CD4-positive, alpha-beta T cell treated with Interleukin-12 subunit alpha and Interleukin-12 subunit beta, for 1 hour (primary cell): ENCODE measurements at places on chromosomes 5 and 9.

GRCh38 chr9:104173067-104173466 is 79.0 kb downstream of the SMC2 start:
- DNase-seq: no peak

GRCh38 chr9:591292-591691 is 250.2 kb upstream of the DMRT1 start:
- no peak for DNase-seq

DNA sequence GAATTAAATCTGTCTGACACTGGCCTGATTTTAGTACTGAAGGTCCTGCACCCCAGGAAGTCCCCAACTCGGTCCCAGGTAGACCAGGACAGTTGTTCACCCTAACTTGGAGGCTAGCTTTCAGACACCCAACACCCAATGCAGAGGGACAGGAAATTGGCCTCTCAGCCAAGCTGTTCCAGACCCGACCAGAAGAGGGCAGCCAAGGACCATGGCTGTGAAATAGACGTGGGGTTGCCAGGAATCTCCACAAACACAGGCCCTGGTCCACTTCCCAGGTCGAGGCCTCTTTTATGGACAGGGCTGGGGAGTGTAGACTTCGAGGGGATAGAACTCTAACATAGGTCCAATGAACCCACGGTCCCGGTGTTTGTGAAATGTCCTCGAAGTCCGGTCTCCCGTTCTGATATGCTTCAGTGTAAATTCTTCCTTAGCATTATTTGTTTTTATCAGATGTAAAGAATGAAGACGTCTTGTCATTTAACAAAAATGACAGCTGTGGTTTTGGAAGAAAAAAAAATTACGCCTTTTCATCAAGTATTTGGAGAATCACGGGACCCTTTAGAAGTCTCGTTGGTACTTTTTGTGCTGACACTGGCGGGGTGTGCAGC is 260.3 kb upstream of the ADAMTS16 start:
- peak; percentile 3 for DNase-seq

GRCh38 chr5:122237906-122238305 is 74.1 kb upstream of the SNCAIP start:
- DNase-seq: no peak

DNA sequence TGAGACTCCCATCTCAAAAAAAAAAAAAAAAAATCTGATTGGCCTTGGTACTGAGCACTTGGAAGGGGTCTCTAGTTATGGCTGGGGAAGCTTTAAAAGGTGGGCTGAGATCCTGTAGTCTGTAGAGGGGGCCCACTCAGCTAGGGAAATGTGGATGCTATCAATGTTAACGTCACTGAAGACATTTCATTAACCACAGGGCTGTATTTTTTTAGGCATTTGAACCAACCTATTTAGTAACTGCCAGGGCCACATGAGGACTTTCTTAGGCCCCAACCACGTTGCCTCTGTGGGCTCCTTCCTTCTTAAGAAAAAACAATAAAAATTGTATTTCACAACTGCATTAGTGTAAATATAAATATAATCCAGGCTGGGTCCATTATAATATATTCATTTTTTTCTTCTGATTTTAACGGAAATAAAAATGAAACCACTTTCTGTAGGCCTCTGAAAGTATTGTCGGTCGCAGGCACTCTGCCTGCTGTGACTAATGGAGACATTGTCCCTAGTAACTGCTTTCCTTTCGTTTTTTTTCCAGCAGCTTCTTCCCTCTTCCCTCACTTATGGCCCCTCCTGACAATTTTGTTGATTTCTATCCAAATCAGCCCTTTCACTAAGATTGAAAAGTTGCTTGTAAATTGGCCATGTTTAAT is 71.6 kb downstream of the GCNT1 start:
- DNase-seq: no peak

GRCh38 chr9:70924895-70925547 is 196.4 kb downstream of the TRPM3 start:
- peak; percentile 8 for DNase-seq

DNA sequence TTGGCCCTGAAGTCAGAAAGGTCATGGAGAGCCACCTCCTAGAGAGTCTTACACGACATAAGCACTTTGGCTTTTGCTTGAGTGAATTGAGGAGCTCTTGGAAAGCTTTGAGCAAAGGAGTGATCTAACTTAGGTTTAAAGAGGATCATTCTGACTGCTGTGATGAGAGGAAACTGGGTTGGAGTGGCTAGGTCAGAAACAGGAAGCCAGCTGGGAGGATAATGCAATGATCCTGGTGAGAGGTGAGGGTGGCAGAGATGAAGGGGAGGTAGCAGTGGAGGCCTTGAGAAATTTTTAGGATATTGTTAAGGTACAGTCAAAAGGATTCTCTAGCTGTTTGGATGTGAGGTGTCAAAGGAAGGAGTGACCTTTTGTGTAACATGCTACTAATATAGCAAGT is 32.2 kb upstream of the ROPN1L start:
- no peak for DNase-seq

- no peak for DNase-seq
These were observed 71.1 kb upstream of the NFIL3 start for GRCh38 chr9:91494751-91495150.

DNA sequence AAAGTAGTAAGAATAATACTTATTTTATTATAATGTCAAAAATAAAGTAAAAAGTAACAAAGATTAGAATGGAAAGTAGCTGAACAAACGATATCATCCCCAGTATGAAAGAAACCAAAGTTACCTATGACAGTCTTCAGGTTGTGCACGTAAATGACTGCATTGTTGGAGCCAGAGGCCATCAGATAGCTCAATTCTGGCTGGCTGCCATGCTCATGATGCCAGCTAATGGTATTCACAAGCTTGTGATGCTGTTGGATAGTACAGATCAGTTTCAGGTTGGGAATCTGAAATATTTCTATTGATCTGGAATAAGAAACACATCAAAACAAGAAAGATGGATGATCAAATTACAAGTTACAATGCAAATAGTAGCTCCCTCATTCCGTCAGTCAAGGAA is 21.1 kb downstream of the GEMIN5 start:
- DNase-seq: no peak

DNA sequence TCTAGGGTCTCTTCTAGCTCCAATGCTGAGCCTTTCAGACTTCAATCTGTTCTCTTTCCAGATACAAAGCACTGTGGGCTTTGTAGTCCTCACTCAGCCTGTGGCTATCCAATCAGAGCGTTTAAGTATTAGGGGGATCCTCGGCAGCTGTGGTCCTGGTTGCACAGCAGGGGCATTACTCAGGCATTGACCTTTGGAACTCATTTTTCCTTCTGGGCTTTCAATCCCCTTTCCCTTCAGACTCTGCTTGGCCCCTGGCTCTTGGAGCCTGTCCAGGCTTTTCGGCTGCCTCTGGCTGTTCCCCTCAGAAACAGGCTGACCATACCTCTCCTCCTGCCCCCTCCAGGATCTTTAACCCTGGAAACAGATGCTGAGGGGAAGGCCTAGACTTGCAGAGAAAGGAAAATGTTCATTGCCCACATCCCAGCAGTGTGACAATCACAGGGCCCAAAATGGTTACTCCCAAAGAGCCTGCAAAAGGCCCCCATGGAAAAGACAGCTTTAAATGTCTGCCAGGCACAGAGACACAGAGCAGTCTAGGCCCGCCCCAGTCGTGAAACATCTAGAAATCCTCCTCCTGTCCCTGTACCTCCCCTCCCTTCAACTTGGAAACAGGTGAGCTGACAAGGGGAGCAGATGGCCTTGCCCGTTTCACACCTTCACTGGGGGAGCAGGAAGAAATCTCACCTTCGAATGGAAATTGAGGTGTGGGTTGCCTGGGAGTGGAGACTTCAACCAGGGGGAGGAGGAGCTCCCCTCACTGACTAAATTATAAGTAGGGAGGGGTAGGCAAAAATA is 13.7 kb downstream of the C1QTNF2 start:
- no peak for DNase-seq

- no peak for DNase-seq
These were observed 66.9 kb downstream of the HMCN2 start for GRCh38 chr9:130332384-130332926.

DNA sequence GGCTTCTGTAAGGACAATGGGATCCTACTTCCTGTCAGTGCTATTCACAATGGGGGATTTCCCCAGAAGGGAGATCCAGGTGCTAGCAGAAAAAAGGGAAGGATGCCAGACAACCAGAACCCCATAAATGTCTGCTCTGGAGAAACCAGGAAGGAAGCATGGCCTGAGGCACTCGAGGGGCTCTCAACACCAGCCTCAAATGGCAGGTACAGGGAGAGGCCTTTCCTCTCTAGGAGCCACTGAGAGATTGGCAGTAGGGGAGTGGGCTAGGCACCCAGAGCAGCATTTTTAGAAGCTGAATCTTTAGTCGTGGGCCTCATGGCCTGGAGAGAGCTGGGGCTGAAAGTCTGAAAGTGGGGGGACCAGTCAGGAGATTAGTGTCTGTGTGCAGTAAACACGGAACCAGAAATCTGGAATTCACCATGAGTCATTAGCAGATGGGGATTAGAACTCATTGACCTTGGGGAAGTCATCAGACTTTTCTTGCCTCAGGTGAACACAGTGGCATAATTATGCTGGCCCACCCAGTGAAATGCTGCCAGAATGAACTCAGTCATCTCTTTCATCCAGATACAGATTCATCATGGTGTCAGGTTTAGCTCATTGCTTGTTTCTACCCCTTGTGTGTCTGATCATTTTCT is 28.3 kb downstream of the ARHGEF28 start:
- DNase-seq: no peak
